ENCODE measurements at places on chromosomes 2 and 18. TPM values are rescaled to one million over a fixed set of nuclear protein-coding genes. Genes with fewer than 3 reads are reported as not detected.

ST6GAL2 gene
- total RNA-seq, result 0.59 TPM

DOK6 gene
- 5.7 TPM for total RNA-seq

CD302 gene
- 28.7 TPM for total RNA-seq

LAMA1 gene
- 1.1 TPM for total RNA-seq

STK25 gene
- total RNA-seq, result 173 TPM

DSG4 gene
- total RNA-seq, result not detected

RIT2 gene
- total RNA-seq, result not detected

Measured in right atrium auricular region (tissue), 2 donors.